ENCODE measurements at places on chromosomes 12 and 14. TPM values are rescaled to one million over a fixed set of nuclear protein-coding genes. Genes with fewer than 3 reads are reported as not detected.

GRCh38 chr12:5588176-5588575 is 156.3 kb downstream of the NTF3 start:
- no peak for DNase-seq

GRCh38 chr12:104183443-104183842 is 32.1 kb upstream of the TXNRD1 start:
- no peak for DNase-seq

Gene TAS2R43
- total RNA-seq: 5.4 TPM

DNA sequence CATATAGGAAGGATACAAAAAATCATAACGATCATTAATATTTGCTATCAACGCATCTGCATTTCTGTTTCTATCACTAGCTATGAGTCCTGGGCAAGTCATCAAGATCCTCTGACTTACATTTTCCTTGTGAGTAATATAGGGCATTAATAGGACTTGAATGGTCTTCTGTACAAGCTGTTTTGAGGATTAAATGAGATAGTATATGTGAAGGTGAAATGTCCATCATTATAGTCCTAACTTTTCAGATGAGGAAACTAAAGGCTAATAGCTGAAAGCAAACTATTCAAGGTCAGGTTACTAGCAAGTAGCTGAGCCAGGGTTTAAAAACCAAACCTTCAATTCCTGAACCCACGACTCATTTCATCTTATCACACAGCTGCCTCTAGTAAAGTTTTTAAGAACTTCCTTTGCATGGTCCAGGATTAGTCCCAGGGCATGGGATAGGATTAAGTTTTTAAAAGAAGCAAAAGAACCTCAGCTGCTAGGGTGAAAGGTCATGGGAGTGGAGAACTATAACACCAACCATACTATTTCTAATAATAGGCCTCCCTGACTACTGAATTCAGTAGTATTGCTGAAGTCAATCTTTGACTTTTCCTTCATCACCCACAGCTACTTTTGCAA is 101.4 kb upstream of the ADAMTS20 start:
- no peak for DNase-seq

Gene CCDC196
- not detected for total RNA-seq

Measured in hematopoietic multipotent progenitor cell (in vitro differentiated cells).